ENCODE measurements at places on chromosomes 1 and 21.

GRCh38 chr1:245860657-245861544 lies 646.2 kb downstream of the SMYD3 start:
- no peak for DNase-seq

GRCh38 chr1:67815303-67816094 lies 17.8 kb downstream of the GNG12 start:
- no peak for DNase-seq

GRCh38 chr21:34336245-34336644 lies 27.6 kb upstream of the KCNE2 start:
- DNase-seq, result no peak

DNA sequence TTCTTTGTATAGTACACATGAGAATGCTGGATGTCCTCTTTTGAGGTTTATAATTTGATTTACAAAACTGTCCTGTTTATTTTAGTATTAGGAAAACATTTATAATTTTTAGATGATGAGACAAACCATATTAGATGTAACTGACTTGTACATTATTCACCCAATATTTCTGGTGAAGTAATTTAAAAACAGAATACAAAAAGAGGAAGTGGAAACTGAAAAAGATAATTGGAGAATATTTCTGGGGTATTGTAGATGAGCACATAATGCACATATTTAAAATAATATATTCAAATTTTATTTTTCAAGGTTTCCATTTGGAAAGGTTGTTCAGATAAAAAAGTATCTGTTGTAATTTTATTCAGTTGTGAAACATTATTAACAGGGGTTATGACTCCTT lies 40.7 kb downstream of the XPR1 start:
- DNase-seq, result no peak

DNA sequence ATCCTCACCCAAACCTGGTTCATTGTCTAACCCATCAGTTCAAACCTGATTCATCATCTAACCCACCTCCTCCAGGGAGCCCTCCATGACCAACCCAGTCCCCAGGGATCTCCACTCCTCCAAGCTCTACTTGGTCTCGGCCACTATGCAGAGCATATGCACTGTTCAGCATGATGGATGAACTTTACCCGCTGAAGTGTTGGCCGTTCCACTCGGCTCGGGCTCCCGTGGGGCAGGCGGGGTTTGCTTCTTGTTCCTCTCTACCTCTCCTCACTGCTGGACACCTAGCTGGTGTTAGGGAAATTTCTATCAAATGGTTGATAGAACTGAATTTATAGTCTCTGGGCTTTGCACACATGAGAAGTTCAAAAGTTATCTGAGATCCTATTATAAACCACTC lies 111.0 kb downstream of the TRABD2B start:
- no peak for DNase-seq

GRCh38 chr1:208587110-208587509 lies 342.9 kb upstream of the PLXNA2 start:
- DNase-seq, result peak; percentile 6

GRCh38 chr1:26025060-26025459 lies 3.5 kb downstream of the EXTL1 start:
- DNase-seq, result no peak

DNA sequence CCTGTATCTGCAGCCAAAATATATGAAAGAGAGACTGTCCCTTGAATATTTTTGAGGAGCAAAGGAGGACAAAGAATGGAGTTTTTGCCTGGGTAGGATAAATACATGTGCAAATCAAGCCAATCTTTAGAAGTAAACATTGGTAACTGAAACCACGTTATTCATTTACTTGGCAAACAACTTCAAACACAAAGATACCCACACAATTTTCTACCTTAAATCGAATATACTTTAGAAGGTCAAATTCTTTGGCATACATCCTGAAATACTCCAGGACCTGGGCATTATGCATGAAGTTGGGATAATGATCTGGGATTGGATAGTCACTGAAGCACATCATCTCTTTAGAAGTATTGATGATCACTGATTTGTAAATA lies 9.6 kb downstream of the FMO5 start:
- no peak for DNase-seq
